ENCODE measurements at places on chromosomes 11 and 22.

DNA sequence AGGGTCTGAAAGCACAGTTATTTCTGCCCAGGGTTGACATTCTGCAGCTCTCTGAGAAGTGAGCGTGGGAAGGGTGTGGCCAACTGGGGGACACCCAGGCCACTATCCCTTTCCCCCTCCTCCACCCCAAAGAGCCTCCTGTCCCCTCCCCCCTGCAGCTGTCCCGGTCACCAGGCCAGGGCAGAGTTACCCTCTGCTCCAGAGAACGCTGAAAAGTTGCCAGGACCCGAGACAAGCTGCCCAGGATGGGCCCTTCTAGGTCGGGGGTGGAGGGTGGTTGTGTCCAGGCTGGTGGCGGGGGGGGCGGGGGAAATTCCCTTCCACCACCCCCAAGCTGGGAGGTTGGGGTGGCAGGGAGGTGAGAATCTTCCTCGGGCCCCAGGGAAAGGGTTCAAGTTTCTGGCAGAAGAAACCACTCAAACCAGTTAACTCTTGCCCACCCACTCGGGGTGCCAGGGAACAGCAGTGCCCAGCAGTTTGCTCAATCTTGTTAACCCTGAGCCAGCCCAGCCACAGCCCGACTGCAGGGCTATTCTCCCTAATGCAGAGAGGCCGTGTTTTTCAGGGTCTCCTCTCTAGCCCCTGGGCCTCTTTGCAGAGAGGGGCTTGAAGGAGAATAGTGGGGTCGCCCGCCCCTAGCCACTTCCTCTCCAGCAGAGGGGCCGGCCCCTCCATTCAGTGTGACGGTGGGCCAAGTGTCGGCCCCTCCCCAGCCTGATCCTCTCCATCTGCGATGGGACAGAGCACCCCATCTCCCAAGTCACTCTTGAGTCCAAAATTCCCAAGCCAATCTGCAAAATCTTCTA, 697 bp downstream of the LGALS1 start:
- no peak for DNase-seq

GRCh38 chr11:69890476-69890875, 71.3 kb upstream of the FGF3 start:
- DNase-seq: no peak

DNA sequence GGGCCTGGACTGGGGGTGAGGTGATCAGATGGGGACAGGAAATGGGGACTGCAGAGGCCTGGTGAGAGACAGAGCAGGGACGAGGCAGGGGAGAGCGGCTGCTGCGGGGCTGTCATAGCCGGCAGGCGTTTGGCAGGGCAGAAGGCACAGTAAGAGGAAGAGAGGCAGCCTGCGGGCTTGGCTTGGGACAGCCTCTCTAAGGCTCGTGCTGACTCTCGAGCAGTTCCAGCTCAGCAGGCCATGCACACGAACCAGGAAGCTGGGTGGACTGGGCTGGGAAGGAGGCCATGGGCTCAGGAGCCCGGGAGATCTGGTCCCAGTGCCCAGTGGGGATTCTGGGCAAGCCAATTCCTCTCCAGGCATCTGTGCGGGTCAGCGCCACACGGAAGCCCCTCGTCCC, 19.6 kb upstream of the EIF3D start:
- no peak for DNase-seq

- no peak for DNase-seq
Measured at GRCh38 chr22:28973352-28973751, 88.3 kb downstream of the C22orf31 start.

DNA sequence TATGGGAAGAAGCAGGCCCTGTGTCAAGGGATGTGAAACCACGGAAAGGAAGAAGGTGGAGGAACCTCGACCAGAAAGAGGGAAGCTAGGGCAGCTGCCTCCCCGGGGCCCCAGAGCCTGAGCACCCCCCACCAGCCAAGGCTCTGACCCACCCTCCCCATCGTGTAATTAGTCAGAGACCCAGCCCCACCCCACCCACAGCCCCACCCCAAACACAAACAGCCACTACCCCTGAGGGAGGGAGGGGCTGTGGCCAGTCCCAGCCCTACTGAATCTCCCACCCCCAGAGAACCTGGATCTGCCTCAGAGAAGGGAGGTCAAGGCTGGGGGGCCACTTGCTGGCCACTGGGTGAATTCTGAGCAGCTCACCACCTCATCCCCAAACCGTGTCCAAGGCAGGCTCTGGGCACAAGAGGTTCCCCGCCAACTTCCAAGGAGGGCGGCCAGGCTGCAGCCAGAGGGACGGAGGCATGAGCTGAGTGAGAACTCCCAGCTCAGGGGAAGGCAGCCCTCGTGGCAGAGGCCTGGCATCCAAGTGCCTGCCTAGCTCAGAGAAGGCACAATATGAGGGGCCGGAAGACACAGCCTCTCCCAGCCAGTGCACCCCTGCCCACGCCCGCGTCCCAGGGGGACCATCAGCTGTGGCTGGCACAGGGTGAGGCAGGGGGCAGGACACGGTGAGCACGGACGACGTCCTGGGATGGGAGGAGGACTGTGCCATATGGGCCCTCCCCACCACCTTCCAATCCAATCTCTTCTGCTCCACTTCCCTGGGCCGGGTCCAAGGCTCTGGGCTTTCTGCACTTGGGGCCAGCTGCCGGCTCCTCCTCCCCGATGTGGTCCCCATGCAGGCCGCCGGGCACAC, 2.7 kb downstream of the PLXNB2 start:
- DNase-seq: peak; percentile 86

GRCh38 chr11:27282806-27283205, 80.2 kb downstream of the CCDC34 start:
- no peak for DNase-seq

DNA sequence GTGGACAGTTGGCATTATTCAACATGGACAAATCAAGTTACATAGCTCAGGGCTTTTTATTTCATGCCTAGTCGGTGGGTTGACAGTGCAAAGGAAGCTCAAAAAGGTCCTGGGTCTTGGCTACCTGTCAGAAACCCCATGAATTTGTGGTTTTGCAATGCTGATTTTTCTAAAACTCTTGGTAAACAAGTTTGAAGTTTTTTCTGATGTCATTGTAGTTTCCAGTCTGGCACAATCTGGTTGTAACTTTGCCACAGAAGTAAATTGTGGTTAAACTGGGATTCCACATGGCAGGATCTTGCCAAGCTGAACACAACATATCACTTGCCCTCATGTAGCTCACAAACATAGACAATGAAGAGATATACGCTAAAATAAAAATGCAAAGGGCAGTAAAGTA, 100.8 kb downstream of the EHF start:
- DNase-seq: no peak

GRCh38 chr22:32803738-32804435, 2.4 kb downstream of the TIMP3 start:
- no peak for DNase-seq

DNA sequence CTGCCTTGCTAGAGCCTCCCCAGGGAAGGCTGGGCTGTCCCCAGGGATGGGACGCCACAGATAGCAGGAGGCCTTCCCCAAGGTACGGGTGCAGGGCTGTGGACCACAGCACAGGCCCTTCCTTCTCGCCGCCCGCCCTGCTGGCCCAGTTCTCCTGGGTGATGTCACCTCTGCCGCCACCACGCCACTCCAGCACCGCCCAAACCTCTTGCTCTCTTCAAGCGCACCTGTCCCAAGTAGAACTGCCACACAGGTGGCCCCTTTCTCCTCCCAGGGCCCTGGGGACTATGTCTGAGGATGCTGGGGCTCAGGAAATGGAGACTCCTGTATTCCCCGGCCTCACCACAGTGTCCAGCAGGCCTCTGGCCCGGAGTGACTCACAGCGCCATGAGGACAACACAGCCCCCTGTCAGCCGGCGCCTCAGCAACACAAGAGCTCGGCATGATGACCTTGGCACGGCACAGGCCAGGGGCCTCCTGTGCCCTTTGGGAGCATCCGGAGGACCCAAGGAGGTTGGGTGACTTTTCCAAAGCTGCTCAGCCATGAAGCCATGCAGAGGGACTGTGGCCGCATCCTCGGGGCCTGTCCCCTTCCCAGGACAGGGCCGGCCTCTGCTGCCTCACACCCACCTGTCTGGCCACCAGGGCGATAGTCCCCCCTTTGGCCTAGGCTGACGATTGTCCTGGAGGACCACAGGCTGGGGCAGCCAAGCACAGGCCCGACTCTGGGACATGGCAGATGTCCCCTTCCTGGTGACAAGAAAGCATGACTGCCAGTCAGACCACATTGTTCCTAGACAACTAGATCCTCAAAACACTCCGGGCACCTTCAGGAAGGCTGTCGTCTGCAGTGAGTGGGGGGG, 1023.5 kb downstream of the BRD1 start:
- DNase-seq: no peak

DNA sequence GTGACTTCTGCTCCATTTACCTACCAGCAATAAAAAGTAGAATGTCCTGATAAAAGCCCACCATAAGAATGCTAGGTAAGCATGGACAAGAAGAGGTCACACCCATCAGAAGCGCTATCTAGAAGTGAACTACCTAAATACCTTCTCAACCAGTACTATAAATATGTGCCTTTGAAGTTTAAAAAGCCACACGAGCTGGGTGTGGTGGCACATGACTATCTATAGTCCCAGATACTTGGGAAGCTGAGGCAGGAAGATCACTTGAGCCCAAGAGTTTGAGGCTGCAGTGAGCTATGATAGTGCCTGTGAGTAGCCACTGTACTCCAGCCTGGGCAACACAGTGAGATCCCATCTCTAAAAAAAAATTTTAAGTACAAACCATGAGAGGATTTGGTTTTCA, 66.7 kb downstream of the PACSIN2 start:
- no peak for DNase-seq

- DNase-seq: no peak
Measured at GRCh38 chr11:67604815-67605214, 1.9 kb upstream of the NDUFV1 start.

- no peak for DNase-seq
Measured at GRCh38 chr11:118009864-118010737, 23.9 kb downstream of the IL10RA start.

DNA sequence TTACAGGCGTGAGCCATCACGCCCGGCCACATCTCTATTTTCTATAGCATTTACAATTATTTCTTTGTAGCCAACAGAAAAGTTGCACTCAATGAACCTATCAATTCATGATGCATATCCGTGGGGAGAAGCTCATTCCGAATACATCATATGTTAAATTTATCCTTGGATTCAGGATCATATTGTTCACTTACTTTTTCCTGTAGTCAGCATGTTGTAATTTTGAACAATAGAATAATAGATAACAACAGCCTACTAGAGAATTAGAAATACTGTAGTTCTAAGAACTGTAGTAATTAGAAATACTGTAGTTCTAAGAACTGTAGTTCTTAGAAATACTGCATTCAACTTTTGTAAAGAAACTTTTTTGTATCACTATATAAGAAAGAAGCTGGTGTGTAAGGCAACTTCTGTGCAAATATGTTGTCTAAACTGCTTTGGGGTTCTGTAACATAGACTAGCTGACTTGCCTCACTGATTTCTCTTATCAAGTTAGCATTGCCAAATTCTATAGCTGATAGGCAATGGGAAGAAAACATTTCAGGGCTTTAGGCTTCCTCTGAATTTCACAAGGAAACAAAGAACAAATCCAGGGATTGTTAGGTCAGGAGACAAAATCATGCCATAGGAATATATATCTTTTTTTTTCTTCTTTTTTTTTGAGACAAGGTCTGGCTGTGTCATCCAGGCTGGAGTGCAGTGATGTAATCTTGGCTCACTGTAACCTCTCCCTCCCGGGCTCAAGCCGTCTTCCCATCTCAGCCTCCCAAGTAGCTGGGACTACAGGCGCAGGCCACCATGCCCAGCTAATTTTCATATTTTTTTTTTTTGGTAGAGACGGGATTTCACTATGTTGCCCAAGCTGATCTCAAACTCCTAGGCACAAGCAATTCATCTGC, 91.9 kb downstream of the CSTPP1 start:
- DNase-seq: no peak

- peak; percentile 89 for DNase-seq
Measured at GRCh38 chr11:125887373-125888324, at the start of gene HYLS1. Gene HYLS1 (plus strand): TSS chr11:125887668. CDS start chr11:125899369, 11,701 bp downstream.

DNA sequence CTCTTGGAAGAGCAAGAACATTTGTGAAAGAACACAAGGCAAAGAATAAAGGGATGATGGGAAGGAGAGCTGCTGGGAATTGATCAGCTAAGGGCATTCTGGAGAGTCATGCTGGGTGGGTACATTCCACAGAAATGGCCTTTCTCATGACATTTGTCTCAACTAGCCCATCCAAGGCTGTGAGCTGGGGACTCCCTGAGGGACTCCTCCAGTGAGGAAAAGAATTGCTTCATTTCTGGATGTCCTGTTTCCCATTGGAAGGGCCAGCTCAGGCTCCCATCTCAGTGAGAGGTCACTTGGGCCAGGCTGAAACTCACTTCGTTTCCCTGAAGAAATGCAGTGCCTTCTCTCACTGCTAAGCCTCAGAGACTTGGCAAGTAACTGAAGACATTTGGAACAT, 106.8 kb downstream of the CD44 start:
- no peak for DNase-seq

- peak; percentile 82 for DNase-seq
Measured at GRCh38 chr22:46731246-46732040, 6.6 kb downstream of the CERK start.

DNA sequence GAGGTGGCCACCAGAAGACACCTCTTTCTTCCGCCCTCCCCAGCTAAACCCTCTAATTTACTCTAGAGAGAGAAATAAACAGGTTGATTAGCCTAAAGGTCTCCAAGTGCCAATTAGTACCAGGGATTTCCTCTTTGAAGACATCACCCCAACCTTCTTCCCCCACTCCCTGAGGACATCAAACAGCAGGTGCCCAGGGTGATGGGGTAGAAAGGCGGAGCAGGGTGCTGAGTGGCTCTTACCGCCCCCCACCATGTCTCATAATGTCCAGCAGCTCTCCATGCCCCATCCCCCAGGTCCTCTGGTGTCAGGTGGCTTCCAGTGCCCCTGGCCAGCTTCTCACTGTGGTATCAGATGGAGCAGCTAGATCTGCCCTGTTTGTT, 5.3 kb upstream of the GNAZ start:
- no peak for DNase-seq

DNA sequence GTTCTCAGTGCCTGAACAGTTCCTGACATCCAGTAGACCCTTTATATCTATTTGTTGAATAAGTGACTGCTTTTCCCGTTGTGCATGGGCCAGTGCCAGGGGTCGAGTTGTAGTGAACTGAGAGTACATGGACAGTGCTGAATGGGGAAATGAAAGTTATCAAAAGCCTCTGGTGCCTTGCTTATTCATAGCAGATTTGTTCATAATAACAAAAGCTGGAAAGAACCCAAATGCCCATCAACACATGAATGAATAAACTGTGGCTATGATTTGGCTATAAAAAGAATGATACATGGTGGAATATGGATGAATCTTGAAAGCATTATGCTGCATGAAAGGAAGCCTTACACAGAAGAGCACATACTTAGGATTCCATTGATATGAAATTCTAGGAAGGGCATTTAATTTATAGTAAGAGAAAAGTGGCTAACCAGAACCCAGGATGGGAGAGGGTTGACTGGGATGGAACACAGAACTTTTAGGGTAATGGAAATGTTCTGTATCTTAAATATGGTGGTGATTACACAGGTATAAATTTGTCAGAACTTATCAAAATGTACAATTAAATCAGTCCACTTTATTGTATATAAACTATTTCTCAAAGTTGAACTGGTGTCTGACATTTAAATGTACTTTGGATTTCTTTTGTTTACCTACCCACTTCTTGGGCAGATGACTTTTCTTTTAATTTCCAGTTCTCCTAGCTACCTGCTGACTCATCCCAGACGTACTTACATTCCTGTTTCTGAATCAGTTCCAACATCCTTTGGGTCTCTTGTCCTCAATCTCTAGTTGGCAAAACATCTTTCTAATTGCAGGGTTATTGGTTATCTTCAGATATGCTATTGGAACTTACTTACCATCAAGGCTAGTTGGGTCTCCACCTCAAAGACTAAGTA, 42.8 kb downstream of the PACS1 start:
- no peak for DNase-seq

Data from NCI-H2171 treated with DMSO at 0.1 percent for 48 hours (cell line).